Pulmonary artery endothelial cell (primary cell): ENCODE measurements at places on chromosomes 3 and 15.

DNA sequence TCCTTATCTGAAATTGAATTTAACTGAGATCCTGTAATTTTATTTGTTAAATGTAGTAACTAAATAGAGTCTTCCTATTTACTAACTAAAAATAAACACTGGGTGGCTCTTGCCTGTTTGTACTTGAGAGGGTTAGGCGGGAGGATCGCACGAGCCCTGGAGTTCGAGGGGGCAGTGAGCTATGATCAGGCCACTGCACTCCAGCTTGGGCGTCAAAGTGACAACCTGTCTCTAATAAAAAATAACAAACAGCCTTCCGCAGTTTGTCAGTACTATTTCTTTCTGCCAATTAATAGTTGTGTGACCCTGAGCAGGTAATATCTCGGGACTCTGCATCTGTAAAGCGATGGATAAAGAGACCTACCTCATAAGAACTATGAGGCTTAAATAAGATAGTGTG, 768 bp upstream of the PDE12 start:
- no peak for DNase-seq

- no peak for DNase-seq
Measured at GRCh38 chr15:99578809-99579208, 13.0 kb downstream of the MEF2A start.

- DNase-seq: no peak
Measured at GRCh38 chr15:54208786-54209185, 230.5 kb downstream of the UNC13C start.

GRCh38 chr15:43939070-43939469, 112.3 kb downstream of the WDR76 start:
- DNase-seq: no peak

DNA sequence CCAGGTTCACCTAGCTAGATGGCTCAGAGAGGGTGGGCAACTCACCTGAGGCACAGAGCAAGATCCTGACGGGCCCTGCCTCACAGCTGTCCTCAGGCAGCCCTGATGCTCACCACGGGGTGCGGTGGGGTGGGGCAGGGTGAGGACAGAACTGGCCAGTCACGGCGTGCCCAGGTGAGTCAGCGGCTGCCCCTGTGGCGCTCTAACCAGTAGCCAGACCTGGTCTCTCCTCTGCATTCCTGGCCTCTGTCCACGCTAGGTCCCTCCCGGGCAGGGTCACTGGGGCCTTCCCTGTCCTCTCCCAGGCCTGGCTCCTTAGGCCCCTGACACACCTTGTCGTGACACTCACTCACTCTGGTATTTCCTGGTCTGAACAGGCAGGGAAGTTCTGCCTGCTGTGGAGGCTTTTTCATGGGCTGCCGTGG, 901 bp downstream of the ALS2CL start:
- DNase-seq: no peak

DNA sequence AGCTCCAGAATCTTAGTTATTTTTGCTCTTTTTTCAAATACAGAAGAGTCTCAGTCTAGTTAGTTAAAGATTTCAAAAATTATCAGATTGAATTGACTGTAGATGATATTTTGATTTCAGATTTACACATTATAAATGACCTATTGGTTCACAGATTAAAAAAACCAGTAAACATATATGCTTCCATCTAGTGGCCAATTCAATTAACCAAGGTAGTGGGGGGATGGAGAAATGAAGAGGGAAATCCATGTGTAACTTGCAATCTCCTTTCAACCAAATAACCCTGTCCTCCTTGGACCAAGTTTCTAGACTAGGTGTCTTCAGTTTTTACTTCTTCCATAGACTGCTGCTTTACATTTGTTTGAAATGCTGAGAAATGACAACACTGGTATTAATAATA, 789.8 kb downstream of the ROBO1 start:
- DNase-seq: no peak

DNA sequence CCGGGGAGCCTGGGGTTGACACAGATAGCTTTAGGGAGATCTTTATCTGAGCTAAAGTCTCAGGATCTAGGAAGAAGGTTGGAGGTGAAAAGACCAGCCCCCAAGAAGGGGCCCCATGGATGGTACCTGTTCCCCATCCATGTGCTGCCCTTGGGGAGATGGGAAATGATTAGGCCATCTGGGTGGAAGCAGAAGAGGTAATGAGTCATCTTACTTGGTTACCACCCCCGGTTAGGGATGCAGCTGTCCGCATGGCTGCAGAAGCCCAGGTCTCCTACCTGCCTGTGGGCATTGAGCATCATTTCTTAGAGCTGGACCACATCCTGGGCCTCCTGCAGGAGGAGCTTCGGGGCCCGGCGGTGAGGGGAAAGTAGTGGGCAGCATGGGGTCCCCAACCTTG, 3.1 kb upstream of the CPLX3 start:
- DNase-seq: no peak
